ENCODE measurements at places on chromosomes 16 and 17. TPM values are rescaled to one million over a fixed set of nuclear protein-coding genes. Genes with fewer than 3 reads are reported as not detected.

The NPW gene
- 0.68 TPM for polyA plus RNA-seq

The SLFN14 gene
- not detected for polyA plus RNA-seq

The ARHGAP27 gene
- polyA plus RNA-seq, result 6.7 TPM

The CACNB1 gene
- polyA plus RNA-seq, result 1.4 TPM

The RNF227 gene
- polyA plus RNA-seq, result 1.9 TPM

The FLOT2 gene
- polyA plus RNA-seq, result 115 TPM

The SLC2A4 gene
- polyA plus RNA-seq, result 10.2 TPM

The CA5A gene
- not detected for polyA plus RNA-seq

The TVP23A gene
- 0.49 TPM for polyA plus RNA-seq

The TLCD3B gene
- polyA plus RNA-seq, result 0.10 TPM

The RHOT2 gene
- 67.7 TPM for polyA plus RNA-seq

The FLII gene
- polyA plus RNA-seq, result 200 TPM

The PRSS53 gene
- polyA plus RNA-seq, result 0.88 TPM

The CACNG5 gene
- polyA plus RNA-seq, result not detected

The SLC13A2 gene
- not detected for polyA plus RNA-seq

The G6PC3 gene
- 85.3 TPM for polyA plus RNA-seq

The WNT9B gene
- not detected for polyA plus RNA-seq

The BICDL2 gene
- 77.9 TPM for polyA plus RNA-seq

The ADAD2 gene
- polyA plus RNA-seq, result 14.4 TPM

The CREBBP gene
- 17.3 TPM for polyA plus RNA-seq

The NATD1 gene
- 5.2 TPM for polyA plus RNA-seq

The MSLN gene
- 13.2 TPM for polyA plus RNA-seq

The DNAAF8 gene
- 0.90 TPM for polyA plus RNA-seq

The CEMP1 gene
- 0.97 TPM for polyA plus RNA-seq
